Myocyte (in vitro differentiated cells): ENCODE measurements at places on chromosomes 16 and 17. TPM values are rescaled to one million over a fixed set of nuclear protein-coding genes. Genes with fewer than 3 reads are reported as not detected.
A peak's percentile ranks its signal among the peaks of the same experiment; 100 is the strongest.

- no peak for DNase-seq
Measured at GRCh38 chr17:32865141-32865540, 11.8 kb downstream of the MYO1D start.

The SLC5A10 gene
- not detected in 2 replicates for total RNA-seq

- DNase-seq: peak; percentile 70
Measured at GRCh38 chr16:4385066-4385788, 13.6 kb downstream of the VASN start.

DNA sequence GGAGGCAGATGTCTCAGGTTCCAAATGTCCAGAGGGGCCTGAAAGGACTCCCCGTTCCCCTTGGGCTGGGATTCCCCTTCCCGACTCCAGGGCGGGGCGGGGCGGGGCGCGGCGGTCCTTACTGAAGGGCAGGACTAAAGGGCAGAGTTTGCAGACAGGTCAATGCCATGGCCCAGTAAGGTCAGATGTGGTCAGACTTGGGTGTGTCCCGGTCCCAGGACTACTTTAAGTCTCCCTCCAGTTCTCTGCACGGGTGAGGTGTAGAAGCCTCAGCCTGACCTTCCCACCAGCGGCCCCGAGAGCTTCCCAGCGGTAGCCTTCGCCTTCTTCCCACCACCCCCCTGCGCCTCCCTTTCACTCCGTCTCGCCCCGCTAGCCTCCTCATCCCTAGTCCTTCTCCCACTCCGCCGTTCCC is 532 bp downstream of the KDM6B start:
- DNase-seq: peak; percentile 45

DNA sequence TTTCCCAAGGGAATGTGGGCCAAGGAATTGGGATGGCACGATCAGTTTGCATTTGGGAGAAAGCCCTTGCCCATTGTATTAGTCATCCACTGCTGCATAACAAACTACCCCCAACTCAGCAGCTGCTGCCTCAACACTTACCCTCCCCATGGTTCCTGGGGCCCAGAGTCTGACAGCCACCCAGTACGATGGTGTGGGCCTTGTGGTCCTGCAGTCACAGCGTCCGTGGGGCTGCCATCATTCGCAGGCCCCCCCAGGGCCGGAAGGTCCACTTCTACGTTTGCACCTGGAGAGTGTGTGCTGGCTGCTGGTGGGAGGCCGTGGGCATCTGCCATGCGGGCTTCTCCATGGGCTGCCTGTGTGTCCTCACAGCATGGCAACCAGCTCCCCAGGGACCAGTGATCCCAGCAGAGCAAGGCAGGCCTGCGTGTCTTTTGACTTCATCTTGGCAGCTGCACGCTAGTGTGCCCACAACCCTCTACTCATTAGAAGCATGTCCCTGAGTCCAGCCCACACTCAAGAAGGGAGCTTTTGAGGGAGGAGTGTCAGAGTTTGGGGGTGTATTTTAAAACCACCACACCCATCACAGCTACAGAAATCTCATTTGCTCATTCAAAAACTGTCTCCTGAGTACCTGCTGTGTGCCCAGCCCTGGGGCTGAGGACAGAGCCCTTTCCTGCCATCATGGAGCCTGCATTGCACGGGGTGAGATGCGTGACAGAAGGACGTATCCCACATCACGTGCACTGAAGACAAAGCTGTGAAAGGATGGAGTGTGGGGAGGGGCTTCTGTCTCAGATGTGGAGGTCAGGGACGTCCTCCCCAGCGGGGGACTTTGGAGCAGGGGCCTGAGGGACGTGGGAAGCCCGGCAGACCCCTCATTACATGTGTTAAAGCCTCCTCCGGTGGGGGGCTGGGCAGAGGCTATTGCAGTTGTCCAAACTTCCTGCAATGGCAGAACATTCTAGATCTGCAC is 185.0 kb upstream of the ZNF469 start:
- peak; percentile 46 for DNase-seq

DNA sequence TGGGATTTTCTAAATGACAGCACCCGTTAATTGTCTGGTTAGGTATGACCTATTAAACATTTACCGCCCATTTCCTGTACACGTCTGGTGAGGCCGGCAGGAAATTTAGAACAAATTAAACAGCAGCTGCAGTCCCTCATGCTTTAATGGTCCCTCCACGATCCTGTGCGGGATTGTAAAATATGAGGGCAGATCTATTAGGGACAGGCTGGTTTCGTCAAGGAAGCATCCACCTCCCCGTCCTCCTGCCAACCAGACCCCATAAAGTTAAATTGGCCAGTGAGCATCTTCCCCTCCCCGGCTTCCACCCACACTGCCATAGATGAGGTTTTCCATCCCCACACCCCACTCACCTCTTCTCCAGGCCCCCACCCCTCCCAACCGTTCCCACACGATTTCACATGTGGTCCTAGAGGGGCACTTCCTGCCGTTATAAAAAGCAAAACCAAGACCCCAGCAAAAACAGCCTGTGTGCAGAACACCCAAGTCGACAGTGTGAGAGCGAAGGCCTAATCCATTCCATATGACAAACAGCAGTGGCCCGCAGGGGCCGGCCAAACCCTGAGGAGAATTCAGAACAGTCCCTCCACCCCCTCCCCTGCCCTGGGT is 331.9 kb downstream of the FOXL1 start:
- no peak for DNase-seq

GRCh38 chr17:10931133-10931532 is 93.2 kb upstream of the PIRT start:
- DNase-seq: no peak

The CHST4 gene
- total RNA-seq: not detected in 2 replicates

- DNase-seq: no peak
Measured at GRCh38 chr16:60413969-60414368, 1622.3 kb downstream of the CDH8 start.

GRCh38 chr17:50502301-50502990 is 5.8 kb upstream of the MYCBPAP start:
- no peak for DNase-seq

The NPIPA3 gene
- 0.47 and 0.78 TPM in 2 replicates for total RNA-seq

DNA sequence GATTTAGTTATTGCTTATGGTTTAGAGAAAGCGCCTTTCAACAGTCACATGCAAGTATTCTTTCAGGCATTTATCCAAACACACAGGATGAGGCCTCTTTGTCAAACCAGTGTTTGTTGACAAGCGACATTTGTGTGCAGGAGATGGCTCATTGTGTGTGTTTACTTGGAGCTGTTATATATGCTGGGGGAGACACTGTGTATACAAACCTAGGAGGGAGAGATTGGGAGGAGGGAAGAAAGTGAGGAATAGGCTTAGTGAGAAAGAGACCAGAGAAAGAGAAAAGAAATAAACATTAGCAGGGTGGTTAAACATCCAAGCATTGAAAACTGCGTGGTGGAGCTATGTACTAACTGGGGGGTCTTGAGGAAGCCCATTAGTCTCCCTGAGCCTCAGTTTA is 437.6 kb downstream of the MAF start:
- DNase-seq: no peak

The SLC16A13 gene
- total RNA-seq: 0.10 and 0.75 TPM in 2 replicates

DNA sequence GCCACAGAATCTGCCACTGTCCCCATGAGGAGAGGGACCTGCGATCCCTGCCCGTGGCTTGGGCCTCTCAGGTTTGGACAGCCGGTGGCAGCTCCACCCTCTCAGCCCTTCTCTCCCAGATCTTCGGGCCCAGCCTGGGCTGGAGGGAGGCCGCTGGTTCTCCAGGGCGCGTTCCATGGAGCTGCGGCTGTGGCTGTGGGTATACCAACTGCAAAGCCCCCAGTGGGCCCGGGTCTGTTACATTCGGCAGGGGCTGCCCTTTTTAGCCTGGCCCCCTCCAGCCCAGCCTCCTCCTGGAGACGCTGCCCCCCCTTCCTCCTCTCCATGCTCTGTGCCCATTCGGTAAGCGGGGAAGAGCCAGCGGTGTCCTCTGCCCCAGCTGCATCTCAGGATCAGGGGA is 64.7 kb upstream of the ZNF469 start:
- DNase-seq: no peak

GRCh38 chr17:67258821-67259468 is 13.9 kb upstream of the HELZ start:
- DNase-seq: no peak

DNA sequence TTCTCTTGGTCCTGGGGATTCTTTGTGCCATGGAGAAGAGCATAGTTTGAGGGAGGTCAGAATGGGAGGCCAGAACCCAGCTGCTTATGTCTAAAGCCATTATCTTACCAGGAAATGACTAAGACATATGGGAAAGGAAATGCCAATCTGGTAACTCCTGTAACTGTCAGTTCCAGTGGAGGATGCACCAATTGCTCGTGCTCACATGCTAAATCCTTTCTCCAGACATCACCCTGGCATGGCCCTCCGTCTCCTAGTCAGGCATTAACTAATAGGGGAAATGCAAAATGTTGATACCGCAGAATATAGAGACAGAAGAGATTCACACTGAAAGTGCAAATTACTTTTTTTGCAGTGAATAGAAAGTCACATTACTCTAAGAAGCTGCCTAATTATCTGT is 255.6 kb upstream of the HSBP1 start:
- DNase-seq: no peak

- DNase-seq: peak; percentile 71
Measured at GRCh38 chr16:88886845-88887521, 20.5 kb upstream of the PABPN1L start.

The SDK2 gene
- not detected in 2 replicates for total RNA-seq

GRCh38 chr16:57470711-57471110 is 8.2 kb downstream of the POLR2C start:
- no peak for DNase-seq

DNA sequence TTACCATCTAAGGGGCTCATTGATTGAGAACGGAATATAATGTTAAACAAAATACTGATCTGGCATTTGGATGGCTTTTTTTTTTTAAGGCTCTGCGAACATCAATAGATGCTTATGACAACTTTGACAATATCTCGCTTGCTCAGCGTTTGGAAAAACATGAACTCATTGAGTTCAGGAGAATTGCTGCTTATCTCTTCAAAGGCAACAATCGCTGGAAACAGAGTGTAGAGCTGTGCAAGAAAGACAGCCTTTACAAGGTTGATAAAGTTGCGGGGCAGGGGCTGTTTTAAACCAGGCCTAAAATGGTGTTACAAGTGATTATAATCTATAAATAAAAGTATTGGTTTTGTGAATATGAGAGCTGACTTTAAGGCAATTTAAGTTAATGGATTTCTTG is 22.3 kb downstream of the PTRH2 start:
- no peak for DNase-seq

DNA sequence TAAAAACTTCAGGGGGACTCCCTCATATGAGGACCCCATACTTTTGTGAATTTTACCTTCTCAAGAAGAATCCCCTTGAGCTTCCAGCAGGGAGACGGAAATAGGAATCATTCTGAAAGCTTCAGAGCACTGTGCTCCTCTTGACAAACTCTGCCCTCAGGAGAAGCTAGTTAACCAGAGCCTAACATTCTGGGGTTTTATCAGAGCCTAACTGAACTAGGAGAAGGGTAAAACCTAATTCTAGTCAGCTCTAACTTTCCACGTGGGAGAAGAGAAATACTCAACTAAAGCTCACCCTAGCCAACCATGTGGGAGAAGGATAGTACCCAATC is 13.3 kb upstream of the SLC5A10 start:
- DNase-seq: no peak

The MT1G gene
- total RNA-seq: not detected in 2 replicates

The SLC13A2 gene
- total RNA-seq: not detected in 2 replicates

GRCh38 chr17:56717471-56717870 is 116.2 kb downstream of the C17orf67 start:
- peak; percentile 14 for DNase-seq

The DHRS7C gene
- total RNA-seq: 0.16 TPM in 1 of 2 replicates, not detected in the other

GRCh38 chr16:74724820-74725549 is 24.3 kb upstream of the MLKL start:
- peak; percentile 68 for DNase-seq

DNA sequence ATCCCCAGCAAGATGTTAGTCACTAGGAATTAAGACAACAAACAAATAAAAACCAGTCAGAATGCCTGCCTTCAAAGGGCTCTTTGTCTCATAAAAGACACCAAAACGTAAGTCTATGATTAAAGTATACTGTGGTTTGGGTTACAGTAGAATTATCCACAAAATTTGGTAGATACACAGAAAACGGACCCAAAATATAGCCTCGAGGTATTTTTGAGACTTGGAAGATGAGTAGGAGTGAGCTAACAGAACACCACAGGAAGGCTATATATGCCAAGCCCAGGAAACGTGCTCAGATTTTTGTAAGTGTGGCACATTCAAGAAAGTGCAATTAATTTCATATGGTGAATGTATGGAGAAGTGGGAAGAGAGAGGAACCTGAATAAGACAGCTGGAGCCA is 831.4 kb downstream of the CDH11 start:
- DNase-seq: no peak

DNA sequence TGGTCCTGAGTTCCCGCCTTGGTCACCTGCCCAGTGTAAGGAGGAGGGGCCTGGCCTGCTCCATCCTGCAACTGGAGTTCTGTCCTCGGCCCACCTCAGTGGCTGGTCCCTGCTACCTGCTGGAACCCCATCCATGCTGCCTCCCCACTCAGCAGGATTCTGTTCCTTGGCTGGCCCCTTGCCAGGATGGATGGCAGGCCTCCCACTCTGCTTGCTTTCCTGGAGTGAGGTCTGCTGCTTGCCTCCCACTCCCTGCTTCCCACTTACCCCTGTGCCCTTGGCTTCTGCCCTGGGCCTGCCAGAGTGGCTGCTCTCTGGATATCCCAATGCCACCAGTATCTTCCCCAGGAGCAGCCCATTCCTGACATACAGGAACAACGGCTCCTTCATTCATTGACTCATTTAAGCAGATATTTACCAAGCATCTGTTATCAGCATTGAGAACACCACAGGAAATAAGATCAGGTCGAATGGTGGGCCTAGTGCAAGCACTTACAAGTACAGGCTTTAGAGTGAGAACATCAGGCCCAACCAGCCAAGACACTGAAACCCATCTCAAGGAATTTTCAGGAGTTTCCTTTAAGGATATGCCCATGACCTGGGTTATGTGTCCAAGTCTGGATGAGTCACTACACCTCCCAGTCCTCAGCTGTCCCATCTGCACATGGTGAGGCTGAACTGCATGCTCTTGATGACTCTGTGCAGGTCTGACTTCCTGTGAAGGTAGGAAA is 17.0 kb upstream of the RPRML start:
- DNase-seq: peak; percentile 50

DNA sequence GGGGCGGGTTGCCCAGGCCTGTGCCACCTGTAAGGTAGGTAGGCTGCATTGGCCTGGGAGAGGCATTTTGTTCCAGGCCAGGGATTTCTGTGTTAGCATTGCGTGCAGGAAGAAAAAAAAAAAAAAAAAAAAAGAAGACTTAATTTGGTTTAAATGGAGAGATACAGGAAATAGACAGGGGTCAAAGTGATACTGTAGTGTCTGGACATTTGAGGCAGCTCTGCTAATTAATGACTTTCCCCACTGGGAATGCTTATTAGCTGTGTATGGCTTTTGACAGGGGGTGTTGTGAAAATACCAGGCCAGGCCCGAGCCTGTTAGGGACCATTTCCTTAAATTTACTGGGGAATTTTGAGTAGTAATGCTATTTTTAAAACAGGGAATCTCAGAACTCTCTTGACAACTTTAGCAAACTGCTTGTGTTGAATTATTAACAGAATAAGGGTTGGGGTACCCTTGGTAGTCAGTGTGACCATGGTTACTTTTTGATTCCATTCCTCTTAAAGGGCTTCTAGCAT is 1.0 kb downstream of the MAP2K4 start:
- DNase-seq: peak; percentile 2

- no peak for DNase-seq
Measured at GRCh38 chr16:72818236-72818845, 229.6 kb downstream of the ZFHX3 start.
